Tibial nerve (tissue), 4 donors: ENCODE measurements at places on chromosomes 12 and 14. TPM values are rescaled to one million over a fixed set of nuclear protein-coding genes. Genes with fewer than 3 reads are reported as not detected.

DNA sequence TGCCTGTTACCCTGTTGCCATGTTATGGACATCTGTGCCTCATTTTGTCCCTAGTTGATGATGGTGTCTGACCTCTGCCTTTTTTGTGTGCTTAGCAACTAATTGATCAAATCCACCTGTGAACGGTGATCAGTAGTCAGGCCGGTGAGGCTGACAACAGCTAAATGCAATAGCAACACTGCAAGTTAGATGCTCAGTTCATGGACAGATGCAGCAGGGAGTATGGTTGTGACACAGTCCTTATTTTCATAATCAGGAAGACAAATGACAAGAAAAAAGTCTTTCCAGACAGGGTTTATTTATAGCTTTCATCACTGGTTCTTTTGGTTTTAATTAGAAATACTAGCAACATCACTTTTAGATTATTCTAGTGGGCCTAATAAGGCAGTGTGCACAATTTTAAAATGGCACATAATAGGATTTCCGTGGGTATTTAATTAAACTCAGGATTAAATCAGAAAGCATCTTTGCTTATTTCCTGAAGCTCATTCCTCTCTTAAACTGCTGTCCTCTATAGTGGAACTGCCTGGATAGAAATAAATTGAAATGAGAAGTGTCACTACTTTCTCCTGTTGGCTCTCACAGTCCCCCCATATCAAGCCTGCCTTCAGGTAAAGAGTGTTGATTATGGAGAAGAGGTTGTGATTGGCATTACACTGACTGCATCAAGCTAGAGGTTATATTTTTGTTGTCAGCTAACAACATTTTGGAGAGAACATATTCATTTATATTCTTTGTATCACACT lies 281.1 kb upstream of the NAV3 start:
- DNase-seq = no peak

- DNase-seq = no peak
Observed at GRCh38 chr12:29131539-29131938, 17.5 kb upstream of the FAR2 start.

The PTPRQ gene
- total RNA-seq = 3.5 TPM

GRCh38 chr14:104331871-104332605 lies 193.7 kb downstream of the KIF26A start:
- no peak for DNase-seq

DNA sequence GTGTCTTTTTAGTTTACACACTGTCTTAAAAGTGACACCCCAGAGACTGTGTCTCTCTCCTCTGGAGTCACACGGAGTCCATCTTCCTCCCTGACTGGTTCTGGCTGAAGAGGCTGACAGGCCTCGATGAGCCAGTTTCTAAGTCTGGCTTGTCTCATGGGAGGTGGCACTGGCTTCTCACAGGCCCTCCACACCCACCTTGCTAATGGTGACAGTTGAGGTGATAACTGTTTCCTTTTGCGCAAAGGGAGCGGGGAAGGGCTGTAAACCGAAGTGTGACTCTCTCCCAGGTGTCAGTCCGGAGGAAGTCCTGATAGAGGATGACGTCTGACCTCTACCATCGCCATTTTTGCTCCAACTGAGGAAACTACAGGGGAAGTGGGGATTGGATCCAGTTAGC lies 30.2 kb downstream of the KCTD10 start:
- DNase-seq = no peak

DNA sequence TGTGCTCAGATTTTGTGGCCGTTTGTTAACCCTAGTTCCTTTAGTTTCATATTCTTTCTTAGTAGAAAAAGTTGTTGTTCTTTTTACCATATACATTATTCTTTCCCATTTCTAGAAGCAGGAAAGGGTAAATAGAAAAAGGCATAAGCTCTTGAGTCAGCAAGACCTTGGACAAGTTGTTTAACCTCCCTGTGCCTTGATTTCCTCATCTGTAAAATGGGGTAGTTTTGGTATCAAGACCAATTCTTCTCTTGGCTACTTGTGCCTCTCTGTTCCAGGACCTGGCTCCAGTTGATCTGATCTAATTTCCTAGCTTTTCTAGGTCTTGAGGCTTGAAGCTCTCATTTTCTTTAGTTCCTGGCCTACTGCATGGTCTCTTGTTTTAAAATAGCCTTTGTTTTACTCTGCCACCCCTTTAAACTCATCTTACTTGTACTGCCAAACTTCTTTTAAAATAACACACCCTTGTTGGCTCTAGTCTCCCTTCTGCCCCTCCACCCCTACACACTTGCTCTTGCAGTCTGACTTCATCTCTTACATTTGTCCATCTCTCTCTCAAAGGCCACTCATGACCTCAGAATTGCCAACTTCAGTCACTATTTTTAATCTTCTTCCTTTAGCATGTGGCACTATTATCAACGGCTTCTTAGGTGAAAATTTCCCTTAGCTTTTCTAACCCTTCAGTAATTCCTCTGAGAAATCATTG lies 143.7 kb downstream of the TTLL5 start:
- no peak for DNase-seq

The PRR4 gene
- 11.4 TPM for total RNA-seq

The SLC7A7 gene
- 14.7 TPM for total RNA-seq
